ENCODE measurements at places on chromosomes 1 and 21. TPM values are rescaled to one million over a fixed set of nuclear protein-coding genes. Genes with fewer than 3 reads are reported as not detected.

Gene CELA3B
- total RNA-seq, result not detected

Gene CD52
- 428 TPM for total RNA-seq

Gene SYT14
- total RNA-seq, result under 0.01 TPM

Gene NCAM2
- 0.10 TPM for total RNA-seq

Gene LEFTY2
- total RNA-seq, result not detected

Gene PPM1J
- 0.63 TPM for total RNA-seq

Gene B4GALT2
- total RNA-seq, result 0.63 TPM

Gene DMRTA2
- under 0.01 TPM for total RNA-seq

Gene CXADR
- 0.42 TPM for total RNA-seq

Gene PRKAA2
- total RNA-seq, result under 0.01 TPM

Gene ASCL5
- not detected for total RNA-seq

Gene THBS3
- 8.0 TPM for total RNA-seq

Gene TINAGL1
- not detected for total RNA-seq

Gene ADAMTS4
- total RNA-seq, result 0.21 TPM

Gene EFNA4
- total RNA-seq, result 2.4 TPM

Gene THEMIS2
- total RNA-seq, result 270 TPM

Gene DDAH1
- total RNA-seq, result 0.21 TPM

Gene TBCE
- total RNA-seq, result 5.0 TPM

Gene FAM151A
- not detected for total RNA-seq

Gene TAS1R1
- 0.10 TPM for total RNA-seq

Gene B3GALT2
- 0.31 TPM for total RNA-seq

Gene PCAT6
- total RNA-seq, result not detected

Gene GSTM5
- not detected for total RNA-seq
